ENCODE measurements at places on chromosomes 11 and 22. TPM values are rescaled to one million over a fixed set of nuclear protein-coding genes. Genes with fewer than 3 reads are reported as not detected.

Gene RIBC2
- total RNA-seq = 5.7 TPM

Gene SELENOM
- total RNA-seq = 97.9 TPM

Gene MAPK8IP2
- 1.1 TPM for total RNA-seq

Gene IGSF22
- not detected for total RNA-seq

Gene OR10D3
- total RNA-seq = not detected

Gene FHIP1B
- total RNA-seq = 6.4 TPM

Gene SMC1B
- total RNA-seq = 0.09 TPM
